ENCODE measurements at places on chromosomes 16 and 17. TPM values are rescaled to one million over a fixed set of nuclear protein-coding genes. Genes with fewer than 3 reads are reported as not detected.

FBXW10 gene
- not detected for total RNA-seq

CFAP97D1 gene
- not detected for total RNA-seq

SLC6A4 gene
- total RNA-seq, result 0.13 TPM

GDPD3 gene
- total RNA-seq, result 1.1 TPM

TBKBP1 gene
- 11.3 TPM for total RNA-seq

RAC3 gene
- 1.0 TPM for total RNA-seq

- DNase-seq, result no peak
Observed at GRCh38 chr16:47323241-47323640, 137.6 kb downstream of the ITFG1 start.

DNA sequence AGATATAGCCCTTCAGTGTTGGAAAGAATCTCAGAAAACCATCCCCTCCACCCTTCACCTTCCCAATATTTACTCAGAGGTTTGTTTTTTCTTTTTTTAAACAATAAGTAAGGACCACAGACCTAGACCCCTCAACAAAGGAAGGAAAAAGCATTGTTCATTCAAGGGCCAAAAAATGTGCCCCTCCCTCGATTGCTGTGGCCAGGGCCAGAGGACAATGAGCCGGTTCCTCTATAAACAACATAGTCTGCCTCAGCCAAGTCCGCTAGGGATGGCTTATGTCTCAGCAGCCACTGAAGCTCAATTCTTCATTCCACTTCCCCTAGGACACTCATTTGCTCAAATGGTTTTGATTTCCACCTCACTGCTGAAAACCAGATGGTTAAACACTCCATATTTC lies 24.0 kb downstream of the TRIM16 start:
- DNase-seq, result no peak

DNA sequence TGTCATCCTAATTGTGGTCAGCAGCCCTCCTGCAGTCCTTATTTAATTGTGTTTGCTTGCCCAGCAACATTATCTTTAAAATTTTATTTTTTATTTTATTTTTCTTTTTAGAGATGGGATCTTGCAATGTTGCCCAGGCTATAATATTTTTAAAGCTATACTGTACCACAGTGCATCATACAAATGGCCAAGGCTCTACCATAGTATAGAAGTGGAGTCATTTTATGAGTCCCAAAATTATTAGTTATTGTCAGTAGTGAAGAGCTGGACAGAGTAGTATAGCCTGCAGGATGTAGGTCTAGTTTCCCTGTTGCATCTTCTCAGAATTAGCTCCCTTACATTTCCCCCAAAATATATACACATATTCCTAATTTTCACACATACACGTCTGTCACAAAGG lies 44.1 kb downstream of the GAN start:
- no peak for DNase-seq

GRCh38 chr16:7614021-7614795 lies 281.6 kb downstream of the RBFOX1 start:
- no peak for DNase-seq

DNA sequence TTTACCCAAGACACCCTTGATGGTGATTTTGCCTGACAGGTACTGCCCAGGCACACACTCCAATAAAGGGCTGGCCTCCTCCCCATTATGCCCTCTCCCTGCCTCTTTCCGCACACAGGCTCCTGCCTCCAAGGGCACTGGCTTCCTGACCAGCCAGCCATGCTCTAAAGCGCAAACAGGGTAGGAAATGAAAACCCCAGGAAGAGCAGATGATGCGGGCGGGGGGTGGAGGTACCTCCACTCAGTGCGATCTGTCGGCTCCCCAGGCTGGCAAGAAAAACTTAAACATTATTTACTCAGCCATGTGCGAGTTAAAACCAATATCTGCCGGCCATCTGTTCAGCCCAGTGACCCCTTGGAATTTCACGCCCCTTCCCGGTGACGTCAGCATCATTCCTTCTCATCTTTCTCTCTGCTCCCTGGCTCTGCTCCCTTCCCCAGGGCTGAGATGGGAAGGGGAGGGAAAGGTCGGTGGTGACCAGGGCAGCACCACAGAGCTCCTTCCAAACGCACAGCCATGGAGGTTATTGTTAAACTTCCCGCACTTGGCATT lies 262.5 kb downstream of the CBLN1 start:
- DNase-seq, result no peak

DNA sequence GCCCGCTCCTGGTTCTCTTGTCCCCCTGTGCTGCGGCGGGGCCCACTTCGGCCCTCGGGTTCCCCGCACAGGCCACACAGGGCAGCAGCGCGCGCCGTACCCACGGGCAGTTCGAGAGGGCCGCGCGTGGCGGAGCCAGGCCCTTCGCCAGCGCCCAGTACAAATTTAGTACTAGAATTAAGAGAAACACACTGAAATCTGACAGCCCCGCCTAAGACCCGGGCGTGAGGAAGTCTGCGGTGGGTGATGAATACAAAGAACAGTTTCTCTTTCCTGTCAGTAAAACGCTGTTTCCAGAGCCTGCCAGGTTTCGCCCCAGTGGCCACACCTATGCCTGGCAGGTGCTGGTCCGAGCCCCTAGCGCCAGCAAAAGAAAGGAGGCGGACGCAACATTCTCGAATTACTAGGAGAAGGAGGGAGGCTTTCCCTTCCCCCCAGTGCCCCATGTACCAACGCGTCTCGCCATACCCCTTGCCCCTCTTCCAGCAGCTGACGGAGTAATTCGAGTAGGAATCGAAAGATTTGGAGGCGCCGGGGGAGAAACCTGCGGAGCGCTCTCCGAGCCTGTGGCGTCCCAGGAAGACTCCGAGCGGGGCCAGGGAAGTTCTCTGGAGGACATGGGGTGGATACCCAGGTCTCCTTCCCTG lies 591 bp upstream of the SLFN5 start:
- peak; percentile 58 for DNase-seq

DNA sequence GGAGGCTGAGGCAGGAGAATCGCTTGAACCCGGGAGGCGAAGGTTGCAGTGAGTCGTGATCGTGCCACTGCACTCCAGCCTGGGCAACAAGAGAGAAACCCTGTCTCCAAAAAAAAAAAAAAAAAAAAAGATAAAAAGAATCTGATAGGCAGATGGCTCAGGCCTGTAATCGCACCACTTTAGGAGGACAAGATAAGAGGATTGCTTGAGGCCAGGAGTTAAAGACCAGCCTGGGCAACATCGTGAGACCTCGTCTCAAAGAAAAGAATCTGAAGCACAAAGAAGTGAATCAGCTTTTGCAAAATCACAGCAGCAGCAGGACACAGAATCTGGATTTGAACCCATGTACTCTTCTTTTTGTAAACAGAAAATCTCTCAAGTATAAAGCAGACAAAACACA lies 7.6 kb downstream of the NOB1 start:
- no peak for DNase-seq

DNA sequence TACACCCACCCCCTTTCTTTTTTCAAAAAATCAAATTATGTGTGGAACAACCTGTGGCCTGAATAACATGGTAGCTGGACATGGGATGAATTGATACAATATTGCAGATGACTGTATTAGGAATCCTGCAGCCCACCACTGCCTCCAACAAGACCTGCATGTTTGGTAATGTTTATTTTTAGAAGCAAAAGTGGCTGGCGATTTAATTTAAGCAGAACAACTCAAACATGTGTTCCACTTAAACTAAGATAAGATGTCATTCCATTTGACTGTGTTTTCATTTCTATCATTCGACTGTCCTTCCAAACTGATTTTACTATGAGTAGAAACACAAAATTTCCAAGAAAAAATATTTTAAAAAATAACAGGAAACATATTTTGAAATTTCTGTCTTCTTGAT lies 10.1 kb upstream of the DHRS7C start:
- DNase-seq, result no peak

- DNase-seq, result peak; percentile 58
Observed at GRCh38 chr16:1333149-1333812, at the start of gene BAIAP3. TSS of gene BAIAP3 (plus strand) at chr16:1333645. CDS start at chr16:1338550, 4,905 bp downstream.

DNA sequence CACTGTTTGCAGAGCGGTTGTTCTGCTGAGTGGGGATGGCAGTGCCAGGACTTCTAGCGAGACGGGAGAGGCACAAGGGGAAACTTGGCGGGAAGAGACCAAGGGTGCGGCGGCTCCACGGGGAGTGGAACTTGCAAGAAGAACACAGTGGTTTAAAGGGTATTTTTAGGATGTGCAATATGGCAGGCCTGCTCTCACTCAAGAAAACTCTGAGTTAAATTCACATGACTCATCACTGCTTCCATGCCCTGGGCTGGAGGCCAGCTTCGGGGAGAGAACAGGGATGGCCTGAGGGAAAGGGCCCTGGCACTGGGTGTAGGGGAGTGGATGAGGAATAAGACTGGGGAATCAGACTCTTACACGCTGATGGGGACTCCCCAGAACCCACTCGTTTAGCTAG lies 13.3 kb upstream of the CD300LD start:
- peak; percentile 61 for DNase-seq

DNA sequence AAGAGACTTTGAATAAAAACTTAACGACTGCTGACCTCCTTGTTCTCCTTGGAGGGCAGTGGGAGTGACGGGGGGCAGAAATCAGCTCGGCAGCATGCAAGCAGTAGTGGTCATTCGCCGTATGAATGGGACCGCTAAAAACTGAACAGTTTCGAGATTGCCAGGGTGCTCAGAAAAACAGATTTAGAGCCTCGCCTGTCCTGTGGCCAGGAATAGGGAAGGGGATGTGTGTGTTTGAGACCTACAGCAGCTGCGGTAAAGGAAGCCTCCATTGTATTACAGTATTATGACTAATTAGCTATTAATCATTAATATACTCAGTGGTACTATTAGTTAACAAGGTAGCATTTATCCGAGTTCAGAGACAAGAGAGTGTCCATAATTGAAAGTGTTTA lies 670 bp upstream of the ZNF652 start:
- no peak for DNase-seq

- no peak for DNase-seq
Observed at GRCh38 chr17:17022456-17022855, 19.8 kb upstream of the MPRIP start.

GRCh38 chr16:872436-873242 lies 72.1 kb upstream of the GNG13 start:
- DNase-seq, result no peak

GRCh38 chr17:50362661-50363060 lies 10.3 kb downstream of the MRPL27 start:
- no peak for DNase-seq

DNA sequence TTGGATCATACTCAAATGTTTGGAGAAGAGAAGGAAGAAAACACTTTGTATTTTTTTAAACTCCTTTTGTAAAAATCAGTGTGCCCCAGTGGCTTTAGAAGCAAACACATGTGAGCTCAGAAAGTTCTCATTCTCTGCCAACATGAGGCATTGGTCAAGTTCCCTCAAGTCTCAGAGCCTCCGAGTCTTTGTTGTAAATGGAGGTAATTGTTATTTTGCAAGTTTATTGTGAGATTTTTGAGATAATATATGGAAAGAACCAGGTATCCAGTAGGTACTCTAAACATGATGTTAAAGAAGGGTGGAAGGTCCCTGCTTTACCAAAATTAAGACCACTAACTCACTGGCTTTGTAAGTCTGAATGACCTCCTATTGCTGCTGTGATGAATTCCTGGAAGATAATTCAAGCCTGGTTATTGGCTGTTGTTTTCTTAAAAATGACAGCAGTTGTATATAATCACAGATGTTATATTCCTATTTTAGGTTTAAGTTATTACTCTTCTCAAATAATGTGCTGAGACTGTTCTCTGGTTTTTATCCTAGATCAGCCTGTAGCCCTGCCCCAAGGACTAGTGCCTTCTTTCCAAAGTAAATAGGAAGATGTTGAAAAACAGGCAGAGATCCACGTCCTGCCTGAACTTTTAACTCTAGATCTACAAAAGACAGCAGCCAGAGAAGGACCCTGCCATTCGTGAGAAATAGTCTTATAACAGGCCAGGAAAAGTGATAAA lies 2.4 kb downstream of the HLF start:
- DNase-seq, result no peak

DNA sequence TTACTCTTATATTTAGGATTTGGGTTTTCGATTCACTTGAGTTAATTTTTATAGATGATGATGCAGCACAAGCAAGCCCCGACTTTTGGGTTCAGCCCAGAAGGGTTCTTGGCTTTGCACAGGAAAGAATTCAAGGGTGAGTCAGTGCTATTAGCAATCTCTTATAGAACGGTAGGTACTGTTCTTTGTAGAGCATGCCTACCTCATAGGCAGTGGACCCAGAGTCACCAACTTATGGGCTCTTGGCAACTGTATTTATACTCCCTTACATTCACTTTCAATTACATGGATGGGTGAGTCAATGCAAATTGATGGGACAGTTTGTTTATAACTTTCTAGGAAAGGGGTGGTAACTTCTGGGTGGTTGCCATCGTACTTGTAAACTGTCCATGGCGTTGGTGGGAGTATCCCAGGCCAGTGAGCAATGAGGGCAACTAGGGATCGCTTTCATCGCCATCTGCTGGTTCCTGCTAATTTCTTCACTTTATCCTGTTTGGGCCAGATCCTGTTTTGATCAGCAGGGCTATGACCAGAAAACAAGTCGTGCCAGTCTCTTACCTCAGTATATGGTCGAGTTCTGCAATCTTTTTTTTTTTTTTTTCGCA lies 362.6 kb downstream of the CNTNAP4 start:
- DNase-seq, result no peak

GRCh38 chr17:27631411-27631760 lies 398 bp downstream of the LGALS9 start:
- no peak for DNase-seq

- no peak for DNase-seq
Observed at GRCh38 chr17:57356719-57357391, 100.5 kb downstream of the MSI2 start.

DNA sequence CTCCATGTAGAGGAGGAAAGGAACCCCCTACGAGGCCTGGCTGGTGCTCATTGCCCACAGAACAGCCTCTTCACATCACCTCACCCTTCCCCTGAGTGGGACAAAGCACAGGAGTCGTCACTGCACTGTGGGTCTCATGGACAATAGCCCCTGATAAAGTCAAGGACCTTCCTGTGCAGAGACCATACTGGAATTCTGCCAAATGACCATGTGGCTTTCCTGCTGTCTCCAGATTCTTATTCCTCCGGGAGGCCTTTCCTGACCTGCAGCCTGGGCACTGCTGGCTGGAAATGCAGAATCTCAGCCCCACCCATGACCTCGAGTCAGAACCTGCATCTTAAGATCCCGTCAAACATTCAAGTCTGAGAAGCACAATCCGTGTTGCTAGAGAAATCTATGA lies 60.5 kb upstream of the ERN1 start:
- no peak for DNase-seq

- peak; percentile 24 for DNase-seq
Observed at GRCh38 chr17:27239046-27239445, 54.9 kb upstream of the WSB1 start.

DNA sequence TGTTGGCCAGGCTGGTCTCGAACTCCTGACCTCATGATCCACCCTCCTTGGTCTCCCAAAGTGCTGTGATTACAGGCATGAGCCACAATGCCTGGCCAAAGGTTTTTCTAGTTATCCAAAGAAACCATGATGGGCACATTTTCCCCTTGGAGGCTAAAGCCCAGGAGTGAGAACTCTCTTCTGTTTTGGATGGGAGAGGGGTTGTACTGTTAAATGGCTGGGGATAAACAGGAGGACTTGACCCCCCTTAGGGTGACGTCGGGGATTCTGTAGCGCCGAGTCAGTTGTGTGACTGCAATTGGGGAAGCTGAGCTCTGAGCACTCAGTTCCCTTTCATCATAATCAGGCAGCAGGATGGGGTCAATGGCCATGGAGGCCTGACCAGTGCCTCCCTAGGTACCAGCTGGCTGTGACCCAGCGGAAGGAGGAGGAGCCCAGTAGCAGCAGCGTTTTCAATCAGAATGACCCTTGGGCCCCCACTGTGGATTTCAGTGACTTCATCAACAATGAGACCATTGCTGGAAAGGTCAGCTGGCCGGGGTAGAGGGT lies 4.1 kb downstream of the AOC3 start:
- no peak for DNase-seq

- DNase-seq, result no peak
Observed at GRCh38 chr17:40315206-40315605, 6.2 kb downstream of the RARA start.

GRCh38 chr17:36148559-36149295 lies 27.7 kb downstream of the TBC1D3B start:
- peak; percentile 47 for DNase-seq

Data from heart left ventricle (tissue), 16 donors.